ENCODE measurements at places on chromosomes 7 and 10. TPM values are rescaled to one million over a fixed set of nuclear protein-coding genes. Genes with fewer than 3 reads are reported as not detected.
A peak's percentile ranks its signal among the peaks of the same experiment; 100 is the strongest.

DNA sequence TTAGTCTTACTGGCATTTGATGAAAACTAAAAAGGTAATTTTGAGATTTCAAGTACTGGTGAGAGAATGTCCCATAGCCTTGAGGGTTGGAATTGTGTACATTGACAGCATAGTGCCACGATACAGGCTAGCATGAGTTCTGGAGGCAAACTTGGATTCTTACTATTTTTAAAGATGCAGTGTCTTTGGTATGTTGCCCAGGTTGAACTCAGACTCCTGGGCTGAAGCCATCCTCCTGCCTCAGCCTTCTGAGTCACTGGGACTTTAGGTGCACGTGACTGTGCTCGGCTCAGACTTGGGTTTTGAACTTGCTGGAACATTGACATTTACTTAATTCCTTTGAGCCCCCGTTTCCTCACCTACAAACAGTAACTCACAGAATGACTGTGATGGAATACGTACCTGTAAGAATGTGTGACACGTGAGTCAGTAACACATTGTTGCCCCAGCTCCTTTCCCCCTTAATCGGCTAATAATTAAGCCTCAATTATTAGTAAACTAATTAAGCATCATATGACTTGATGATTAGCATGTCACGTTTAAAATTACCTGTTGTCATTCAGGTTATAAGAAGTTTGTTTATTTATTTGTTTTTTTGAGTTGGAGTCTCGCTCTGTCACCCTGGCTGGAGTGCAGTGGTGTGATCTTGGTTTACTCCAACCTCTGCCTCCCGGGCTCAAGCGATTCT is 10.6 kb downstream of the DNAJB6 start:
- no peak for DNase-seq

DNA sequence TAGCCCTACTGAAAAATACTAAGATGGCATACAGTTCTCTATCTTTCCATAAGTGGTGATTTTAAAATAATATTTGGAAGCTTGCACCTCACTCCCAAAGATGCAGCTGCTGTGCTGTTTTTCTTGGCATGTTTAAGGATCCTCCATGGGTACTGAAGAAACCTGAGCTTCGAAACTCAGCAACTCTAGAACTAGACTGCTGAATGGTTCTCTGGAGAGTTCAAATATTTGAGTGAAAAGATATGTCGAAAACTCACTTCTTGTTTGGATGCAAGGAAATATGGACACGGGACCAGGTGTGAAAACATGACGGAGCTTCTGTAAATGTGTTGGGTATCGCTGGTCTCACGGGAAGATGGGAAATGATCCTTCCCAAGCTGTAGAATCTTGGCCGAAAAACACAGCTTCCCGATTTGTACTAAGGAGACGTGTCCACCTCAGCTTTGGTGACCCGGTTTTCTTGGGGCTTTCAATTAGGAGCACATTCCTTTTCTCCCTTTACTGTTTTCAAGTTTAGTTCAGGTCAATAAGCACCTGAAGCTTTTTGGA is 543.8 kb upstream of the NRP1 start:
- no peak for DNase-seq

GRCh38 chr10:122484276-122485060 is 23.1 kb downstream of the HTRA1 start:
- no peak for DNase-seq

- DNase-seq, result no peak
Measured at GRCh38 chr10:119370972-119371703, 163.8 kb downstream of the GRK5 start.

DNA sequence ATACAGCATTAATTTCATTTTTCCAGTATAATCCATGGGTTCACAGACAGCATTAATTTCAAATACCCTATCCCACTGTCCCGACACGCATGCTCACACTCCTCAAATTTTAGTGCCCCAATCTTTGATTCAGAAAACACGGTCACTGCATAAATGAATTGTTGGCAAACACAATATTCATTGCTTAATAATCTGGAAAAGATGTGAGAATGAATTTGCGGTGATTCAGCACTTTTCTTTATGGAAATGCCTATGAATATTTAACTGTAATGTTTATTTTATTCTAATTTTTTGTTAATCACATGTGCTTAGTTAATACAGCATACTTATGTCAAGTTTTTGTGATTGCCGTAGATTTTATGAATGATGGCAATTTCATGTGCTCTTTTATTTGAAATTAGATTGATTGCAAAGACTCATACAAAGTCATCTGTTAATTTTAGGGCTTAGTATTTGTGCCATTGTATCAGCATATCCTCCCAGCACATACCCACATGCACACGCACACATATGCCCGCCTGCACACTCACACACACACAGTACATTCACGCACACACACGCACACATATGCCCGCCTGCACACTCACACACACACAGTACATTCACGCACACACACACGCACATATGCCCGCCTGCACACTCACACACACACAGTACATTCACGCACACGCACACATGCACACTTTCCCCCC is 35.1 kb downstream of the MACROH2A2 start:
- DNase-seq, result no peak

GRCh38 chr10:70664702-70665195 is 7.6 kb upstream of the ADAMTS14 start:
- no peak for DNase-seq

- no peak for DNase-seq
Measured at GRCh38 chr7:7765422-7765821, 47.0 kb upstream of the RPA3 start.

- no peak for DNase-seq
Measured at GRCh38 chr7:110870926-110871325, 220.0 kb upstream of the LRRN3 start.

DNA sequence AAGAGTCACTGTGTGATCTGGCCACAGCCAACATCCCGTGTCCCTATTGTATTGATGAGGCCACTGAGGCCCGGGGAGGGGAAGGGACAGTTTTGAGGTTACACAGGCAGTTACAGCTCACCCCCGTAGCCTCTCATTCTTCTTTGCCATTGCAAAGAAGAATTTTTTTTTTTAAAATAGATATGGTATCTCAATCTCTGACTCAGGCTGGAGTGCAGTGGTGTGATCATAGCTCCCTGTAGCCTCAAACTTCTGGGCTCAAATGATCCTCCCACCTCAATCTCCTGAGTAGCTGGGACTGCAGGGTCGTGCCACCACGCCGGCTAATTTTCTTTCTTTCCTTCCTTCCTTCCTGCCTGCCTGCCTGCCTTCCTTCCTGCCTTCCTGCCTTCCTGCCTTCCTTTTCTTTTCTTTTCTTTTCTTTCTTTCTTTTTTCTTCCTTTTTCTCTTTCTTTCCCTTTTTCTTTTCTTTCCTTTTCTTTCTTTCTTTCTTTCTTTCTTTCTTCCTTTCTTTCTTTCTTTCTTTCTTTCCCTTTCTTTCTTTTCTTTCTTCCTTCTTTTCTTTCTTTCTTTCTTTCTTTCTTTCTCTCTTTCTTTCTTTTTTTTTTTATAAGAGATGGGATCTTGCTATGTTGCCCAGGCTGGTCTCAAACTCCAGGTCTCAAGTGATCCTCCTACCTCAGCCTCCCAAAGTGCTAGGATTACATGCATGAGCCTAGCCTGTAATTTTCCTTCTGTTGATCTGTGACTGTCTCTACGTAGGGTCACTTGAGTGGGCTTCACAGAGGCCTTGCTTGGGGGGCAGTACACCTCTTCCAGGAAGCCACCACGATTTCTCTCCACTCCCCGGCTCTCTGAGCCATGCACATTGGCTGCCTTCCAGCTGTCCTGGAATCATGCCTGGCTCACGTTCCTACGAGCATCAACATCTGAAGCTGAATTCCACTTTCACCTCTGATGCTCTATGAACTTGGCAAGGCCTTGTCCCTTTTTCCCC is 31.3 kb downstream of the TMEM270 start:
- DNase-seq, result no peak

GRCh38 chr10:131834152-131834810 is 66.5 kb upstream of the PPP2R2D start:
- no peak for DNase-seq

GRCh38 chr7:44097064-44097932 is 6.8 kb upstream of the AEBP1 start:
- no peak for DNase-seq

DNA sequence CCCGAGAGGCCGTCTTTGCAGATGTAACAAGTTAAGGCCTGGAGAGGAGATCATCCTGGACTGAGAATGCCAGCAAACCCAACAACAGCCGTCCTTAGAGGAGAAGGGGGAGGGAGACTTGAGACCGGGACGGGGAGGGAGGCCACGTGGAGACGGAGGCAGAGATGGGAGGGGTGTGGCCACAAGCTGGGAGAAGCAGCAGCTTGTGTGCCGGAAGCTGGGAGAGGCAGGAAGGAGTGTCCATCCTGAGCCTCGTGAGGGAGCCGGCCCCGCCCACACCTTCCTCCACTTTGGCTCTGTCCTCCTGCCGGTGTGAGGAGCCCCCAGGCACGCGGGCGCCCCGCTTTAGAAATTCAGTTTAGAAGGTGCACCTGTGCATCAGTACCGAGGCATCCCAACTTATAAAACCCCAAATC is 95.7 kb downstream of the DNAJB6 start:
- DNase-seq, result peak; percentile 30

GRCh38 chr7:41492603-41493002 is 210.3 kb downstream of the INHBA start:
- DNase-seq, result no peak

- DNase-seq, result no peak
Measured at GRCh38 chr7:140674356-140674800, 1.6 kb downstream of the ADCK2 start.

- DNase-seq, result no peak
Measured at GRCh38 chr7:1873070-1873405, 203.0 kb downstream of the ELFN1 start.

GRCh38 chr7:73429215-73429614 is 4.4 kb upstream of the FZD9 start:
- DNase-seq, result no peak

DNA sequence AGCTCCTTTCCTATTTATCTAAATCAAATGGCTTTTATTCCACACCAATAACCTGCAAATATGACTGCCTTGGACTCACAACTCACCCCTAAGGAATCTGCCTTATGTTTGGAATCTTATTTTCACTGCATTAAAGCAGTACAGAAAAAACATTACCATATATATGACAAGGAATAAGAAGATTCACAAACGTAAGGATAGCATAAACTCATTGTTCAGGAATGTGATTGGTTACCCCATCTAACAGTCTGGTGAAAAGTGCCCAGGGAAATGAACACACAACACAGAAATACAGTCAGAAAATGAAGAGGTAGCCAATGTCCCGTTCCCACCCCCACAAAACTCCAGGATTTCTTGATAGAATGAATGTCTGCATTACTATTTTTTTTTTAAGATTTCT is 2.0 kb downstream of the PPP3CB start:
- no peak for DNase-seq

DNA sequence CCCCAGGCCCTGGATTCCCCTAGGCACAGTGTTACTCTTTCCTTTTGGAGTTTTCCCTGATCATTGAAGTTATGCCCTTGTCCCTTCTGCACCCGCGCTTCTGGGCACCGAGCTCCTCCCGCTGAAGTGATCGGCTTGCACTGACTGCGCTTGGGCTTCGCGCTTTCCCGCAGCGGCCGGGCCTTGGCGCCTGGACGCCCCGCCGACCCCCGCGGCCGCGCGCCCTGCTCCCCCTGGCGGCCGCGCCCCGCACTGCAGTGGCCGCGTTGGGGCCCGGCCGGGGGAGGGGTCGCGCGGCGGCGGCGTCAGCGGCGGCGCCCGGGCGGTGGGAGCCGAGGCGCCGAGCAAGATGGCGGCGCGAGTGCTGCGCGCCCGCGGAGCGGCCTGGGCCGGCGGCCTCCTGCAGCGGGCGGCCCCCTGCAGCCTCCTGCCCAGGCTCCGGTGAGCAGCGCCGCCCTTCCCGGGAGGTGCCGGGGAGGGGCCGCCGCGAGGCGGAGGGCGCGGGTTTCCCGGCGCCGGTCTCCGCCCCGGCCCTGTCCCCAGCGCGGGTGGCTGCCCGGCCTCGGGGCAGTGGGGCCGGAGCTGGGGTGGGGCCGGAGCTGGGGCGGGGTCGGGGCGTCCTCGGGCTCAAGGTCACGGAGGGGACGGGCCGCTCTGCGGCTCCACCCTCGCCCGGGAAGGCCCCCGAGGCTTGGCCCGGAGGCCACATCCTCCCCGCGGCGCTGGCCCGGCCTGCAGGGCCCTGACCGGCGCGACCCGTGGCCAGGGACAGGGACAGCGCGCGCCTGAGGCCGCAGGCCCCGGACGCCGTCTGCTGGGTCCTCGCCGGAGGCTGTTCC is at the start of gene NIPSNAP2:
TSS of gene NIPSNAP2 (plus strand) at position 325 of the 839 bp plus-strand sequence. CDS start at position 350, 25 bp downstream.
- DNase-seq, result peak; percentile 55

DNA sequence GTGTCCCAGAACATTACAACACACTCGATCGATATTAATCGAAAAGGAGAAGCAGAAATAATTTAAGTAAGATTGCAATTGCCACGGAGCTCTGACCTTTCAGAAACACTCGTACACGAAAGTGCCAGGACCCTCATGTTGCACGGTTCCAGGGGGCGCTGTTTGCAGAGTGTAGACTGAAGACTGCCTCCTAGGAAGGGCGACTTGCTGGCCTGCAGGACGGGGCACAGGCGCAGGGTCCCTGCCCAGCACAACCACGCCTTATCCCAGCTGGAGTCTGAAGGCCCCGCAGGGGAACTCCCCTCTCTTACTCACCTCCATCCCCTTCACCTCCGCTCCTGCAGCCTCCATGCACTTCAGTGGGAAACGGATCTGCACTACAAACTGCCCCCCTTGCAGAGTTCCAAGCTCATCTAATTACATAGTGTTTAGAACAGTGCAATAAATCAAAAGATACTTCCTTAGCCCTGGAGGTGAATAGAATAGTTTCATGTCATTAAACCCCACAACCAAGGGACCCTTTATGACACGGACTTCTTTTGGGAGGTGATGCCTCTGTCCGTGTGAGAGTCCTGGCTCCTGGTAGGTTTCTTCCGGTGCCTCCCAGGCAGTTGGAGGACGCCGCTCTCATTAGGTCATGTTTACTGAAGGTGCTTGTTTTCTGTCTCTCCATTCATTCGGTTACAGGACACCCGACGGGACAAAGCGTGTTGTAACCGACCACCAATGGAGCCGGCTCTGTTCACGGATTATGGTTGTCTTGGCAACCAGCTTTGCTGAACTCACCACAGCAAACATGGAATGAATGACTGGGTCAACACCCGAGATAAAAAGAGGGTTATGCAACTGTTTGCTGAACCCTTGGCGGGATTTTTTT is 262.2 kb downstream of the BAMBI start:
- no peak for DNase-seq

- no peak for DNase-seq
Measured at GRCh38 chr7:91320366-91321078, 56.3 kb downstream of the FZD1 start.

ACTA2 gene
- polyA plus RNA-seq, result 37.0 TPM

STRA8 gene
- not detected for polyA plus RNA-seq

AFAP1L2 gene
- polyA plus RNA-seq, result 4.6 TPM

BMPER gene
- polyA plus RNA-seq, result not detected

RNF148 gene
- not detected for polyA plus RNA-seq

ACBD7 gene
- polyA plus RNA-seq, result 0.25 TPM

HOGA1 gene
- not detected for polyA plus RNA-seq

PTTG1IP2 gene
- polyA plus RNA-seq, result not detected

ZNF277 gene
- polyA plus RNA-seq, result 27.6 TPM

HSPA12A gene
- 2.1 TPM for polyA plus RNA-seq

MRPL32 gene
- 54.6 TPM for polyA plus RNA-seq

CFTR gene
- polyA plus RNA-seq, result not detected

SRPK2 gene
- polyA plus RNA-seq, result 50.3 TPM
